Naive thymus-derived CD4-positive, alpha-beta T cell (primary cell): ENCODE measurements at places on chromosomes 16 and 17. TPM values are rescaled to one million over a fixed set of nuclear protein-coding genes. Genes with fewer than 3 reads are reported as not detected.

- no peaks in the 10 kb centered on the region for H3K27me3 ChIP-seq
- no peaks in the 10 kb centered on the region for H3K36me3 ChIP-seq
- no peak overlapping the region for H3K27ac ChIP-seq
- no peak for DNase-seq
- peaks cover 10% of the 10 kb centered on the region for H3K4me1 ChIP-seq
- H3K4me3 ChIP-seq, result no peak overlapping the region
These were observed 15.8 kb downstream of the NOD2 start for GRCh38 chr16:50709061-50709684.

The MT4 gene
- not detected for total RNA-seq

- peaks cover 10% of the 10 kb centered on the region for H3K4me1 ChIP-seq
- peaks cover 14% of the 10 kb centered on the region for H3K36me3 ChIP-seq
- DNase-seq, result peak; percentile 75
These were observed 38.6 kb upstream of the SLFN13 start for GRCh38 chr17:35486920-35487732.

DNA sequence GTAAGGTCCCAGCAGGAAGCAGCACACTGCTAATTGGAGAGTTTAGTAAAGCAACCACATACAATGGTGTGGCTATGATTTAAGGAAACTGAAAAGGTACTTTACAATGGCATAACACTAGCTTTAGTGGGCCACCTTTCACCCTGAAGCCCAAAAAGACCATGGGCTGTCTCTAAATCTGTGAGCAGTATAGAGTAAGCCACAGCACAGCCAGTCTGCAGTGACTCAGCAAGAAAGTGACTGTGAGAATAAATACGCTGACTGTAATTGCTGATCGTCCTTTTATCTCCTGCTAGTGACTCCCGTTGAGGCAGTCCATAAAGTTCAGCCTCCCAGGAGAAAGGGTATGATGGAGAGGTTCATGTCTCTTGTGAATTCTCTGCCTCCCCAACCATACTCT is 679.8 kb upstream of the KIF2B start:
- DNase-seq, result no peak
- no peak overlapping the region for H3K27ac ChIP-seq
- no peak overlapping the region for H3K4me3 ChIP-seq
- no peaks in the 10 kb centered on the region for H3K4me1 ChIP-seq
- no peaks in the 10 kb centered on the region for H3K36me3 ChIP-seq

- peak overlapping the region; percentile 6 for H3K27ac ChIP-seq
- no peak overlapping the region for H3K4me3 ChIP-seq
- H3K36me3 ChIP-seq, result no peaks in the 10 kb centered on the region
- H3K27me3 ChIP-seq, result no peaks in the 10 kb centered on the region
- peaks cover 56% of the 10 kb centered on the region for H3K4me1 ChIP-seq
These were observed 9.3 kb downstream of the YWHAE start for GRCh38 chr17:1390432-1391367.

The KRT40 gene
- total RNA-seq, result not detected

The NPLOC4 gene
- total RNA-seq, result 109 and 125 TPM in 2 replicates

GRCh38 chr17:83057793-83058265 is 21.6 kb upstream of the METRNL start:
- DNase-seq, result no peak
- no peaks in the 10 kb centered on the region for H3K27me3 ChIP-seq
- H3K4me3 ChIP-seq, result no peak overlapping the region
- H3K27ac ChIP-seq, result no peak overlapping the region

DNA sequence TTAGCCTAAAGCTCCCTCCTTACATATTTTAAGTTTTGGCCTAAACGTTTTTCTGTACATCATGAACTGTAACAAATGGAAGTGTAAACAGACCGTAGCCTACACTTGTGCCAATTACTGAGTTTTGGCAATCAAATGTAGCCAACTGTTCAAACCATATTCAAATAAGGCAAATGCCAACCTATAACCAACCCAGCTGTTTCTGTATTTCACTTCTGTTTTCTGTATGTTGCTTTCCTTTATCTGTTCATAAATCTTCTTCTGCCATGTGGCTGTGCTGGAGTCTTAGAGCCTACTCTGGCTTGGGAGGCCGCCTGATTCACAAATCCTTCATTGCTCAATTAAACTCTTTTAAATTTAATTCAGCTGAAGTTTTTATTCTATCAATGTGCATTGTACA is 6.9 kb upstream of the C16orf78 start:
- no peaks in the 10 kb centered on the region for H3K27me3 ChIP-seq
- no peak overlapping the region for H3K4me3 ChIP-seq
- no peak for DNase-seq

The GRN gene
- total RNA-seq, result 53.7 and 62.5 TPM in 2 replicates

- no peaks in the 10 kb centered on the region for H3K27me3 ChIP-seq
- H3K4me3 ChIP-seq, result no peak overlapping the region
- DNase-seq, result no peak
- H3K4me1 ChIP-seq, result no peaks in the 10 kb centered on the region
- H3K27ac ChIP-seq, result no peak overlapping the region
- H3K36me3 ChIP-seq, result no peaks in the 10 kb centered on the region
These were observed 27.9 kb upstream of the SSTR5 start for GRCh38 chr16:1044460-1045309.

- H3K27ac ChIP-seq, result no peak overlapping the region
- H3K27me3 ChIP-seq, result no peaks in the 10 kb centered on the region
- no peak overlapping the region for H3K4me3 ChIP-seq
- no peaks in the 10 kb centered on the region for H3K36me3 ChIP-seq
- DNase-seq, result no peak
These were observed 156.6 kb upstream of the SDK2 start for GRCh38 chr17:73800893-73801292.

- no peak for DNase-seq
- H3K36me3 ChIP-seq, result no peaks in the 10 kb centered on the region
- H3K27ac ChIP-seq, result no peak overlapping the region
- H3K27me3 ChIP-seq, result no peaks in the 10 kb centered on the region
- no peaks in the 10 kb centered on the region for H3K4me1 ChIP-seq
- H3K4me3 ChIP-seq, result no peak overlapping the region
These were observed 414.5 kb downstream of the SOX9 start for GRCh38 chr17:72535346-72535745.

- DNase-seq, result no peak
- H3K4me3 ChIP-seq, result no peak overlapping the region
- H3K27ac ChIP-seq, result no peak overlapping the region
- H3K4me1 ChIP-seq, result no peaks in the 10 kb centered on the region
- H3K36me3 ChIP-seq, result peaks cover 4% of the 10 kb centered on the region
These were observed 10.3 kb upstream of the MINK1 start for GRCh38 chr17:4822835-4823234.

The ZG16 gene
- total RNA-seq, result not detected

DNA sequence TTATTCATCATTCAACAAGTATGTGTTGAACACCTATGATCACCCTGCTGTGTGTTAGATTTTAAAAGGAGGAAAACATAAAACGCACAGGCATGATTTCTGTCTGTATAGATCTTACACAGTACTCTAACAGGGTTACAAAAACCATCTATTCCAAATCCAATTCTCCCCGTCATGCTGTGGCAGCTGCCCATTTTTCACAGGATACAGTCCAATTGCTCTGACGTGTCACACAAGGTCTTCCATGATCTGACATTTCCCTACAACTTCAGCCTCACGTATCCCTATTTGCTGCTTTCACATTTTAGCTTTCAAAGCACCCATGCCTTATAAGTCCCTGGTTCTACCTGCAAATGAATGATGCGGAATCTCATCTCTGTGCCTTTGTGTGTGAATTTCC is 67.0 kb upstream of the CNTNAP4 start:
- no peak overlapping the region for H3K4me3 ChIP-seq
- no peak overlapping the region for H3K27ac ChIP-seq
- DNase-seq, result no peak

- DNase-seq, result no peak
- H3K4me1 ChIP-seq, result peaks cover 18% of the 10 kb centered on the region
- H3K27ac ChIP-seq, result peak overlapping the region; percentile 30
- no peaks in the 10 kb centered on the region for H3K27me3 ChIP-seq
- H3K4me3 ChIP-seq, result peak overlapping the region; percentile 57
These were observed 605 bp upstream of the ABAT start for GRCh38 chr16:8673611-8674412.
